ENCODE measurements at places on chromosomes 6 and 20.
A peak's percentile ranks its signal among the peaks of the same experiment; 100 is the strongest.

DNA sequence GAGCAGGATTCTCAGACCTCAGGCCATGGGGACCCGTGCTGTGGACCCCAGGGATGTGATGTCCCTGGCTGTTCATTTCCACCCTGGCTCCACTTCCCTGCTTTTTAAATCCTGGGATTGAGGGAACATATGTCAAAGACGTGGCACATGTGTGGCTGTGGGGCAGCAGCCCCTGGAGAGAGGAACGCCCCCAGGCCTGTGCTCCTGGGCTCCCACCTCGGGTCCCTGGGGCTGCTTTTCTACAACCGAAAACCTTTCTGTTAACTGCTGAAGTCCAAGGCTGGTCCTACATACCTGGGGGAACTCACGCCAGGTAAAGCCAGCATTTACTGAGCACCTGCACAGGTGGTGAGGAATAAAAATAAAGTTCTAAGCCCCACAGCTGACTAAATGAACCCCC lies 102.3 kb upstream of the FRMD1 start:
- DNase-seq = no peak

GRCh38 chr6:53070806-53071205 lies 5.6 kb downstream of the FBXO9 start:
- peak; percentile 20 for DNase-seq

- DNase-seq = peak; percentile 86
These were observed 1.1 kb downstream of the ACTL10 start for GRCh38 chr20:33667676-33668465.

DNA sequence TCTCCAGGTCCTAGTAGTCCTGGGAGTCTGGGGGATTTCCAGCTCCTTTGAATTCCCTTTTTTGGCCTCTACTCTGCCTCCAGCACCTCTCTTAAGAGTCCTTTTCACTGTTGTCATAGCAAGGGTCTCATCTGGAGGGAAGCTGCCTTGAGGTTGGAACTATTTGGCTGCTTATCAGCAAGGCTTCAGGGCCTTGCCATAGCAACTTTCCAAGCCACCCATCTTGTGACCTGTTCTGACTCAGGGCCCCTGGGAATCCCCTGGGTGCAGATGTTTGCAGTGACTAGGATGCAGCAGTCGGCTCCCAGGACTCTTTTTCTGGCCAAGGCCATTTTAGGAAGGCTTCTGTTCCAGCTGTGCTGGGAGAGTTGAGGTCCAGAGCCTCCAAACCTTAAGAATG lies 12.4 kb downstream of the PKIG start:
- DNase-seq = peak; percentile 47

- DNase-seq = no peak
These were observed 712.8 kb downstream of the CD109 start for GRCh38 chr6:74408844-74409243.

GRCh38 chr6:151325075-151326050 lies 66.0 kb downstream of the ZBTB2 start:
- peak; percentile 10 for DNase-seq

GRCh38 chr6:144718431-144718830 lies 433.3 kb downstream of the UTRN start:
- no peak for DNase-seq

GRCh38 chr20:40960521-40960956 lies 68.1 kb upstream of the TOP1 start:
- no peak for DNase-seq

DNA sequence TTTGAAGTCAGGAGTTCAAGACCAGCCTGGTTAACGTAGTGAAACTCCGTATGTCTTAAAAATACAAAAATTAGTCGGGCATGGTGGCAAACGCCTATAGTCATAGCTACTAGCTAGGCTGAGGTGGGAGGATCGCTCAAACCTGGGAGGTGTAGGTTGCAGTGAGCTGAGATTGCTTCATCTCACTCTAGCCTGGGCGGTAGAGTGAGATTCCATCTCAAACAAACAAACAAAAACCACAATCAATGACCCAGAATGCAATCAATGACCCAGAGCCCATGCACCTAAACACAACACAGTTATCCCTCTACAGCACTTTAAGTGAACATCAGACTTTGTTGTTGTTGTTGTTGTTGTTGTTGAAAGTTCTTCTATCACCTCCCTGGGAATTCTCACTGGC lies 77.9 kb downstream of the MYB start:
- DNase-seq = no peak

GRCh38 chr20:1824834-1825233 lies 70.4 kb upstream of the SIRPA start:
- no peak for DNase-seq

DNA sequence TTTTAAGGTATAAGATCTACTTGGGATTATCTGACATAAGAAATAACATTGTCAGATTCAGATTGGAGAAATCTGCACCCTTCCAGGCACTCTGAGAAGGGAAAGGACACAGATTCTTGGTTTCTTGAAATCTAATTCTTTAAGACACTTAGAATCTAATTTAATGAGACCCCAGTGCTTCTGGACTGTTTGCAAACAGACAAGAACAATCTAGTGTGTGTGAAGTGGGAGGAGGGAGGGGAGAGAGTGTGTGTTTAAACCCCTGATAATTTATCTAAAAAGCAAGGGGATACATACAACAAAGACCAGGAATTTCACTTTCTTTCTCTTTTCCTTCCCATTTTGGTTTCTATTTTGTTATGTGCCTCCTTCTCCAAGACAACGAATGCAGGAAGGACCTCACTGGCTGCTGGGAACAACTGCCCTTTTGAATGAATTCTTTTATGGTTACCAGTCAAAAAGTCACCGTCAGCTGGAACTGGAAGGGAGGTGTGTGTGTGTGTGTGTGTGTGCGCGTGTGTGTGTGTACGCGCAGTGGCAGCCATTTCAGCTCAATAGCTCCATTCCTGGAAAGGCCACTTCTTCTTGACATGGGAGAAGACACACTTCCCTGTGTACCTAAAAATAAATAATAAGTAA lies 129.4 kb downstream of the BCAS1 start:
- DNase-seq = peak; percentile 13

DNA sequence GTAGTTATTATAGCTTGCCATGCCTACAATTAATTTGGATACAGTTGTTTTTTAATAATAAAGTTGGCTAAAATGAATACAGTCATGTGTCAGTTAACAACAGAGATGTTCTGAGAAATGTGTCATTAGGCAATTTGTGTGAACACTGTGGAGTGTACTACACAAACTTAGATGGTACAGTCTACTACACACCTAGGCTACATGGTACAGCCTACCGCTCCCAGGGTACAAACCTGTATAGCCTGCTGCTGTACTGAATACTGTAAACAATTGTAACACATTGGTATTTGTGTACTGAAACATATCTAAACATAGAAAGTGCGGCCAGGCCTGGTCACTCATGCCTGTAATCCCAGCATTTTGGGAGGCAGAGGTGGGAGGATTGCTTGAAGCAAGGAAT lies 50.2 kb downstream of the MYLIP start:
- no peak for DNase-seq

DNA sequence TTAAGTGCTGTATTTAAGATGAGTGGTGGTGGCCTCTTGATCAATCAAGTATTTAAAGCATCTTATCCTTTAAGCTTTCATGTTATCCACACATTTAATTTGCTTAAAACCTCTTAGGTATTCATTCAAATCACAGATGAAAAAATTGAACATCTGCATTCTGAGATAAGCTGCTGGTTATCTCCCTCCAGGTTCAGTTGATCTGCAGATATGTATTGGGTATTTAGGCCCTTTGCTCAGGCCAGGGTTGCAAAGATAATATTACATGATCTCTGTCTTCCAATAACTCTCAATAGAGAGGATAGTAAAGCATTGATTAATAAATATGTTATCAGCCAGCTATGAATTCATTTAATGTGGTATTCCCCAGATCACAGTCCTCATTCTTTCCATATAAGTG lies 45.9 kb downstream of the RPS12 start:
- no peak for DNase-seq

- DNase-seq = no peak
These were observed 19.0 kb downstream of the RNF114 start for GRCh38 chr20:49955167-49955566.

GRCh38 chr20:6008254-6008653 lies 45.6 kb downstream of the LRRN4 start:
- DNase-seq = no peak

- DNase-seq = peak; percentile 88
These were observed 44.6 kb downstream of the SYNJ2 start for GRCh38 chr6:158026054-158026900.

GRCh38 chr6:4210629-4211419 lies 75.4 kb upstream of the ECI2 start:
- DNase-seq = peak; percentile 82

DNA sequence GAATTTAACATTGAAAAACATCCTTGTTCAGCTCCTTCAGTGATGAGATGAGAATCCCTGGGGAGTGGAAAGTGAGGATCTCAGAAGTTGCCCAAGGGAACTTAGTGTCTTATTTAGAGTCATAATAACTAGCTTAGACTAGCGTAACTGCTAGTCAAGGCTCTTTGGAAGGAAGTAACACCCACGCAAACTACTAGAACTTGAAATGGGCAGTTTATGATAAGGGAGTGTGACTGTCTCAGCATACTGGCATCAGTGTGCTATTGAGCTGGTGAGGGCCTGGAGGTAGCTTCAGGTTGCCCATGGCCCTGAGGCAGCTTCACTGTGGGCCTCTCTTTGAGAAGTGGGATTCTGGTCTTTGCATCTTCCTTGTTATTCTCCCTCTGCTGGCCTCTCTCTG lies 40.1 kb downstream of the SLX4IP start:
- no peak for DNase-seq

GRCh38 chr6:131924881-131925474 lies 26.2 kb downstream of the CCN2 start:
- no peak for DNase-seq

DNA sequence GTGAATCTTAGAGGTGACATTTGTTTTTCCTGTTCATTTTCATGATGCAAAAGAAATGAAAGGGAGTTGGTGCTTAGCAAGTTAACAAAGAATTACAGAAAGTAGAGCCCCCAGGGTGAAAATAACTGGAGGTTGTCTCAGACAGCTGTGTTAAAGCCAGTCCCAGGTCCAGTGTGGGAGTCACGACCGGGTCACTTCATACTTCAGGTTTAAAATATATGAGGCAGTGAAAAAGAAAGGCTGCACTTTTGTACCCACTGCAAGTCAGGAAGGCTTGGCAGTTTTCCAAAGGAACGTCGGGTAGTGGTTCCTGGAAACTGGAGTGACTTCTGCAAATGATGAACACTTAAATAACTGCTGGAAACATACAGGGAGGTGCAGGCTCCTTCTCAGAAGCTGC lies 91.5 kb upstream of the THBS2 start:
- DNase-seq = no peak

GRCh38 chr6:36120979-36121786 lies 9.1 kb upstream of the MAPK13 start:
- peak; percentile 72 for DNase-seq

DNA sequence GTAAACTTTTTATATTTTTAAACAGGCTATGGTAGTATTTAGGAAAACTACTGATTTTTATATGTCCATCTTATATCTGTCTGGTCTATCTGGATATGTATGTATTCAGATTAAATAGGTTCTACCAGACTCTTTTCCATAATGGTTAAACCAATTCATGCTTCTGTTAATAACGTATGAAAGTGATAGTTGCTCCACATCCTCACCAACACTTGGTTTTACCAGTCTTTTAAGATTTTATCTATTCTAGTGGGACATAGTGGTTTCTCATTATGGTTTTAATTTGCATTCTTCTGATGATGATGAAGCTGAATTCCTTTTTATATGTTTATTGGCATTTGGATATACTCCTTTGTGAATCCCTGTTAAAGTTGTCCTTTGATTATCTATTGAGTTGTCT lies 56.1 kb downstream of the UBR2 start:
- DNase-seq = no peak

DNA sequence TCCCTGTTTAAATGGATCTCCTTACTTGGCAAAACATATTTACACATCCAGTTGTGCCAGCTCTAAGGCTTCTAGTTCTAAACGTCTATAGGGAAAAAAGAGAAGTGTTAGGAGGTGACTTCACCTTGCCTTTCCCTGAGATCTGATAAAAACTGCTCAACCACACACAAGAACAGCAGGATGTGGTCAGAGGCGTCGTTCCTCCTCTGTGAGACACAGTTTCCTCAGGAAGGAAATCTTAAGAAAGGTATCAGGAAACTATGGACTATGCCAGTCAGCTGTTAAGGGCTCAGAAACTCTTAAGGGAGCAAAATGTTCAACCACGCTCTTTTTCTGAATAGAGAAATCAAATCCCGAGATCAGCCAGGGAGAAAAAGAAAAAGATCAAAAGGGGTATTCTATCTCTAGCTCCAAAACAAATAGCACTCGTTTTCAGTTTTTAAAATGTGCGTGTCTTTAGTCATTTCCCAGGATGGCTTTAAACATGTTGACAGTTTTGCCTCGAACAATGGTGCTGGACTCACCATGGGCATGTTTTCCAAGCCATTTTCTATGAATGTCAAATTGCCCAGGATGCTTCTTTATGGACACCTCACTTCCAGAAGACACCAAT lies 154.5 kb downstream of the HACE1 start:
- DNase-seq = peak; percentile 41

- DNase-seq = no peak
These were observed 65.6 kb downstream of the TMEM200A start for GRCh38 chr6:130431346-130431852.

- DNase-seq = peak; percentile 84
These were observed 64.9 kb upstream of the DDR1 start for GRCh38 chr6:30819297-30819917.

GRCh38 chr6:155388591-155388990 lies 67.0 kb downstream of the NOX3 start:
- no peak for DNase-seq

- DNase-seq = no peak
These were observed 634 bp downstream of the ITPA start for GRCh38 chr20:3209946-3210317.

DNA sequence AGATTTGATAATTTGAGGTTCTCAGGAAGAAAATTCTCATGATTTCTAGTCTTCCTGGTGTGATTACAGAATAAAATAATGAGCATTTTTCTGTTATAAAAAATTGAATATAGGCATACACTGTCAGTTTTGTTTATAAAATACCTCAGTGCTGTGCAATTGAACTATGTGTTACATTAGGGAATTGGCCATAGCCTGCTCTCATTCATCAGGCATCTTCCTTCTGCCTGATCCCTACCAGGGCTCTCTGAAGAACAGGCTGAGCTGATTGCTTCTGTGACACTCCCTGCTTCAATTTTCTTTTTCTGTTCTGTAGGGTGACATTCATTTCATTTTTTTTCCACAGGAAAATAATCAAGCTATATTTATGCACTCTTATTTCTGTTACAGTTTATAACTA lies 162.8 kb downstream of the PHF3 start:
- DNase-seq = no peak
